ENCODE measurements at places on chromosomes 2 and 18. TPM values are rescaled to one million over a fixed set of nuclear protein-coding genes. Genes with fewer than 3 reads are reported as not detected.

RAPGEF4 gene
- total RNA-seq, result 0.26 TPM

HJURP gene
- 93.0 TPM for total RNA-seq

RPIA gene
- total RNA-seq, result 24.5 TPM

SNORC gene
- total RNA-seq, result 7.9 TPM

POMC gene
- not detected for total RNA-seq

ANKRD62 gene
- total RNA-seq, result not detected

CCDC138 gene
- 7.2 TPM for total RNA-seq

PJVK gene
- 0.99 TPM for total RNA-seq

SOWAHC gene
- total RNA-seq, result 13.5 TPM

CHRND gene
- total RNA-seq, result not detected

CNTNAP5 gene
- not detected for total RNA-seq

SIX3 gene
- total RNA-seq, result 1.6 TPM

LPIN1 gene
- 8.7 TPM for total RNA-seq

CCBE1 gene
- 12.5 TPM for total RNA-seq

SGPP2 gene
- 0.46 TPM for total RNA-seq

OSBPL6 gene
- total RNA-seq, result 7.2 TPM
